Vagina (tissue), 2 donors: ENCODE measurements at places on chromosomes 5 and 9. TPM values are rescaled to one million over a fixed set of nuclear protein-coding genes. Genes with fewer than 3 reads are reported as not detected.

AMBP gene
- total RNA-seq, result not detected

DNA sequence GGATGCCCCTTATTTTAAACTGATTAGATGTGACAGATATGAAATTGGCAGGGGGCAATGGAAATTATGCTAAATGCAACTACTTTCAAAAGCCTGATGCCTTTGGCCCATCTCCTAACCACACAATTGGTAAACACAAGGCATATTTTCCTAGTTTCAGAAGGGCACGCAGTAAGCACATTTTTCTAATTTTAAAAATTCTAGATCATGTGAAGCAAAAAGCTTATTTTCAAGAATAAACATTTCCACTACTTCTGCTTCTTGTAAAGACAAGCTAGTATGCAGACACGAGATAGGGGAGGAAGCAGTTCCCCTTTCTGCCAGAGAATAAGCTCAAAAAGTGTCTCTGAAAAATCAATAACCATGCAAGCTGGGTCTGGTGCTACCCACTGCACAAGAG lies 67.7 kb downstream of the ABCA1 start:
- DNase-seq, result no peak

ADAMTS12 gene
- 7.6 TPM for total RNA-seq

FSTL4 gene
- total RNA-seq, result 3.7 TPM

GRCh38 chr5:87411973-87412629 lies 629 bp downstream of the CCNH start:
- no peak for DNase-seq

WHRN gene
- total RNA-seq, result 9.1 TPM

GRCh38 chr5:127746756-127747155 lies 43.6 kb downstream of the CCDC192 start:
- DNase-seq, result no peak

SLC4A9 gene
- 0.25 TPM for total RNA-seq

PCDHA13 gene
- not detected for total RNA-seq

GRIA1 gene
- total RNA-seq, result not detected

DNA sequence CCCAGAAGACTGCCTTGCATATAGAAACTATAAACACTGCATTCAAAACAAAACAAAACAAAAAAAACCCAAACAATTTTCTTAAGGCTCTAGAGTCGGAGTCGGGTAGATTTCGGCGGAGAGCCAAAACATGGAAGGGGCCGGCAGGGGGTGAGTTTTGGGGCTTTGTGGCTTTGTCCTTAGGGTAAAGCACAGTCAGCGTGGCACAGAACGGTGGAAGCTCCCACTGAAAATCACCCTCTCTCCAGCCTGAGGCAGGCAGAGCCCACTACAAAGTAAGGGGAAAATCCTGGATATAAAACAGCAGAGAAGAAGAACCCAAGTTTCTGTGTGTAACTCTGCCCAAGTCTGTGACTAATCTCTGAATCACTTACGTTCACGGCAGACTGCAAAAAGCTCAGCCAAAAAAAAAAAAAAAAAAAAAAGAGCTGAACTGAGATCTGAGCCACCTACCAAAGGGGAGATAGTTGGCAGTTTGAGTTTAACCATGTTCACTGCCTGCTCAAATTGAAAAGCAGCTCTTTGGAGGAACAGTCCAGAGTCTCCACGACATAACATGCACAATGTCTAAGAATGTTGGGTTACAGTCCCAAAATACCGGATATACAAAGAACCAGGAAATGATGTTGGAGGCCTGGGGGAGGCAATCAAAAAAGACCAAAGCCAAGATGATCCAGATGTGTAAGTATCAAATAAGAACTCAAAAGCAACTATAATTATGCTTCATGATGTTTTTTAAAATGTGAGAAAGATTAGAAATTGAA lies 26.6 kb upstream of the OR2K2 start:
- DNase-seq, result no peak

- no peak for DNase-seq
Measured at GRCh38 chr9:136009516-136009915, 48.3 kb upstream of the UBAC1 start.

DNA sequence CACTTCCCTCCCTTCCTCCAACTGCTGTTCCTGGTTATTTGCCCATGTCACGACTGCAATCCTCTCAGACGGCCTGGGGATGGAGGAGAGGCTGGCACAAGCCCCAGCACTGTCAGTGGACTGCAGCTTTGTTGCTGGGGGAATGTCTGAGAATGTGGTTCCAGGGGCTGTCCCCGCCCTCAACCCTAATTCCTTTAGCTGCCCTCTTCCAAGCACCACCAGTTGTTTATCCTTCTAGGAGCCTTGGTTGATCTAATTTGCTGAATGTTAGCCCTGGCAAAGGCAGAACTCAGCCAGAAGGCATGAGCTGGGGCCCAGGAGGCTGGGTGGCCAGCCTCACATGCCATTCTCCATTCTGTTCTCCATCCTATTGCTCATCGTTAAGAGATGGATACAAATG lies 51.6 kb downstream of the ADAM19 start:
- DNase-seq, result no peak

GAS1 gene
- 163 TPM for total RNA-seq

ANKRD31 gene
- 1.2 TPM for total RNA-seq

- no peak for DNase-seq
Measured at GRCh38 chr5:179780362-179780761, 13.4 kb upstream of the LTC4S start.

DNA sequence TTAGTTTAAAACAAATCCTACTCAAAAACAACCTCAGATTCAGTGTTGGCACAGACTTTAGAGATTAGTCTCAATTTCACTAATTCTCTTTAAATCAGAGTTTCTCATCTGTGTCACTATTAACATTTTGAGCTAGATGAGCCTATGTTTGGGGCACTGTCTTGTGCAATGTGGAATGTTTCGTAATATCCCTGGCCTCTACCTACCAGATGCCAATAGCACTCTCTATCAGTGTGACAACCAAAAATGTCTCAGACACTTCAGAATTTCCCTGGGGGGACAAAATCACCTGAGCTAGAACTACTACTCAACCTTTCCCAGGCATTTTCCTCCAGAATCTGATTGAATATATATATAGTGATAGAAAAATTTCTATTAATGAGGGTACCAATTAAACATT lies 465.2 kb upstream of the RGMB start:
- no peak for DNase-seq

- DNase-seq, result no peak
Measured at GRCh38 chr5:100423330-100423729, 111.8 kb upstream of the FAM174A start.

CDK5RAP2 gene
- total RNA-seq, result 54.5 TPM

DNA sequence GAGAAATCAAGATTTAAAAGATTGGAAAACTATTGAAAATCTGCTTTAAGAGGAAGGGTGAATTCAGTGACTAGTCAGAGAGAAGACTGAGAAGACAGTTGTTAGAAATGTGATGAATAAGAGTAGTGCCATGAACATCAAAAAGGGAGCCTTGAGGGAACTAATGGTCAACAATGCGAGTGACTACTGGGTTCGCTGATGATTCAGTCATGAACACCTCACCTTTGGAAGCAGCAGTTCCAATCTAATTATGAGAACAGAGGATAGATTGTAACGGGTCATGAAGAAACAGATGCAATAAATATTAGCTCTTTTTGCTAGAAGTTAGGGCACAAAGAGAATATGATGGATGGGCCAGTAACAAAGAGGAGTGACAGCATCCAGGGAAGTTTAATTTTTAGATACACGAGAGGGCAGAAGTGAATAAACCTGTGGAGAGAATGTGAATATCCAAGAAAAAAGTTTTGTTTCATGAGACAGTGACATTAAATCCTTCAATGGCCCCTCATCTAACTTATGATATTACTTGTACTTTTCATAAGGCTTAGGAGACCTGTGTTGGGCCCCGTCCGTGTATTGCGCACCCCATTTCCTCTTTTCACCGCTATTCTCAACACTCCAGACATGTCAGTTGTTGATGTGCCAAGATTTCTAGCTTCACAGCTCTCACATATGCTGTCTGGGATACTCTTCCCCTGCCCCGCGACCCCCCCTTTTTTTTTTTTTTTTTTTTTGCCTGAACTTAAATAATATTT lies 23.5 kb upstream of the IFNE start:
- no peak for DNase-seq

- DNase-seq, result no peak
Measured at GRCh38 chr5:117161718-117162335, 587.2 kb upstream of the SEMA6A start.

- DNase-seq, result no peak
Measured at GRCh38 chr5:154278186-154278585, 87.7 kb downstream of the GALNT10 start.

DNA sequence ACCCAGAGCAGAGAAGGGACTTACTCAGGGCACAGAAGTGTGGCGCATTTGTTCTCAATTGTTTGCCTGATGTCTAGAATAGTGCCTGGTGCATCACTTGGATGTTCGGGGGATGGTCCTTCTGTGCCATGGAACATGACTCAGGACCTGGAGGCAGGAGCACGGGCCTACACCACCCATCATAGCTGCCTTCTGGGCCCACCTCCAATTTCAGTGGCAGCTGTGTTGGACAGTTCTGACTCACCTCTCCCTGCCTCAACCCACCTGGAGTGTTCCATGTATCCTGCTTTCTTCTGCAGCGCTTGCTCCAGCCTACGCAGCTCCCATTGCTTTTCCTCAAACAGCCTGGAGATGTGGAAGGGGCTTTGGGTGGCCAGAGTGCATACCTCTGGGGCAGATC lies 12.5 kb upstream of the CXCL14 start:
- no peak for DNase-seq
